NCI-H446 (cell line): ENCODE measurements at places on chromosomes 7 and 10.

DNA sequence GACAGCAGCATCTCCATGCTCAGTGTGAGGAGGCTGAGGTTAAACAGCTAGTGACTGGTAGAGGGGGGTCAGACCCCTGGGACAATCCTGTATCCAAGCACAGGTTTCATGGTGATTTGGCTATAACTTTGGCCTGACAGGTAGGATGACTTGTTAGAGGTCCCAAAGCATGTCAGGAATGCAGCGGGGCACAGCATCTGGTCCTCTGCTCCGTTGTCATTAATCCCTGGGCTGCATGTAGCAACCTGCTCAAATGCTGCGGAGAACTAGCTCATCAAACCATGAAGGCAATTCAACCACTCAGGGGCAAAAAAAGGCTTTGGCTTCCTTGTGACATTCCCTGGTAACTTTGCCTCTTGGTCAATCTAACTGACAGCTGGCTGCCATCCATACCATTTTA, 26.8 kb downstream of the WNT2 start:
- no peak for DNase-seq

GRCh38 chr7:32142649-32143048, 72.4 kb upstream of the PDE1C start:
- DNase-seq: no peak

GRCh38 chr7:121985476-121986030, 112.6 kb downstream of the PTPRZ1 start:
- no peak for DNase-seq

GRCh38 chr7:27424231-27424630, 181.6 kb downstream of the EVX1 start:
- no peak for DNase-seq

DNA sequence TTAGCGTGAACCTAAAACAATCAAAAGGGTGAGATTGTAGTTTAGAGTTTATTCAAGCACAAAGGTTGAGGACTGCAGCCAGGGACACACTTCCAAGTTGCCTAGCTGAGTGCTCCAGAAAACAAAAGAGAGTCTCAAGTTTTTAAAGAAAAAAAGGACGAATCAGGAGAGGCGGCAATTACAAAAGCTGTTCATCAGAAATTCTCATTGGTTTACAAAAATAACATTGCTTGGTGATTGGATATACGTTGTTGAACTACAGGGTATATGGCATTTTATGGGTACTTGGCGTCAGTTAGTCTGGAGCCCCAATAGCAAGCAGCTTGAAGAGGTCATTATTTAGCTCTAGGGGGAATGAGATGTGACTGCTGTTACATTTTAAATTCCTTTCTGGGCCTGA, 11.5 kb downstream of the ZNF438 start:
- DNase-seq: no peak

DNA sequence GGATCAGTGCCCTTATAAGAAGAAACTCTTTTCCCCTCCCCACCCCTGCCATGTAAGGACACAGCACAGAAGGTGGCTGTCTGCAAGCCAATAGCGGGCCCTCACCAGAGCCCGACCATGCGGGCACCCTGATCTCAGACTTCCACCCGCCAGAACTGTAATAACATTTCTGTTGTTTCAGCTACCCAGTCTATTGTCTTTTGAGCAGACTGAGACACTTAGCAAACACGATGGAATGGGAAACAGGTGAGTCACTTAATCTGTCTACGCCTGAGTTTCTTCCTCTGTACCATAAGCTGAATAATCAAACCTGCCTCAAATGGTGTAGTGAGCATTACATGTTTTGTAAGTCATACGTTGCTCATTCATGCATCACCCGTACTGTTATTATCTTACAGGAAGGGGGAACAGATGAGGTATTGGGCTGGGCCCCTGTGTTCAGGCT, 58.2 kb downstream of the STRA8 start:
- no peak for DNase-seq

GRCh38 chr10:29620112-29620690, 14.6 kb downstream of the SVIL start:
- no peak for DNase-seq

DNA sequence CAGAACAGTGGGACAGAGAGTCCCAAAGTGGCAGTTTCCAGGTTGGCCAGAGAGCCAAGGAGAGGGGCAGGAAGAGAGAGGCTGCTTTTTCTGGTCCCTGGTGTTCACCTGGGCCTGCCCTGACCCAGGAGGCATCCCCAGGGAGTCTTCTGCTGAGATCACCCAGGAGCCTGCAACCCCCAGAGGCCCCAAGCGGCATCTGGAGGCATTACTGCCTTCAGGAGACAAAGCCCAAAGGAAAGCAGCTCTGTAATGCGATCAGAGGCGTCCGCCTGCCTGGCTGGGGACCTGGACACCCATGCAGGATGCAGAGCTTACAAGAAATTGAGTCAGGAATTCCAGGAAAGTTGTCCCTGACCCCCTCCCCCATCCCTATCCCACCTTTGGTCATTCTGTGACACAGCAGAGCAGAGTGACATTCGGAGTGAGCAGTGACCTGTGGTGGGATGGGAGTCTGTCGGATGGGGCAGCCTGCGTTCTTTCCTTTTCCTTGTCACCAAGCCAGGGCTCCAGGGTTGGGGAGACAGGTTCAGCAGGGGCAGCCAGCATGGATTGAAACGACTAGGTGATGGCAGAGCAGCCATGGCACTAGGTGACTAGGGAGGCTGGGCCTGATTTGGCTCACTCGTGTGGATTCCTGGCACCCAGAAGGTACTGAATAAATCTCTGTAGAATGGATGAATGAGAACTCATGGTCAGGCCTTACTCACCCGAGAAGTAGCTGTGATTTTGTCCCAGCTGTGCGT, 10.4 kb downstream of the UNC5B start:
- no peak for DNase-seq

- DNase-seq: peak; percentile 71
Observed at GRCh38 chr7:113945018-113945938, 26.5 kb upstream of the PPP1R3A start.

GRCh38 chr10:103663802-103664201, 170.3 kb downstream of the NEURL1 start:
- peak; percentile 6 for DNase-seq

DNA sequence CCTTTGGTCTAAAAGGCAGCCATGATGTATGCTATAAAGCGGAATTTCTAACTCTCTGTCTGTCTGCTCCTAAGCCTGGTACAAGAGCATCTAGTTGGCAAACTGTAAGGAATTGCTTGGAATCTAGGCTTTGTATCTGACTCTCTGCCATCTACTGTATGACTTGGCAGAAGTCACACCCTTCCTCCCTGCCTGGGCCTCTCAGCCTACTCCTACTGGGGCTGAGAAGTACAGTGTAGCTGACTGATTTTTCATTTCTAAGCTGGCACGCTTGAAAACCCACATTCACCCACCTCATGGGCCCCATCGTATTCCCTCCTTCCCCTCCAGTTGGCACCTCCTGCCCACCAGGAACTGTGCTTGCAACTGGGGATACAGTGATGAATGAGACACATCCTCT, 435.2 kb downstream of the PLXNA4 start:
- peak; percentile 80 for DNase-seq

- no peak for DNase-seq
Observed at GRCh38 chr10:1280466-1281404, 224.6 kb downstream of the WDR37 start.

DNA sequence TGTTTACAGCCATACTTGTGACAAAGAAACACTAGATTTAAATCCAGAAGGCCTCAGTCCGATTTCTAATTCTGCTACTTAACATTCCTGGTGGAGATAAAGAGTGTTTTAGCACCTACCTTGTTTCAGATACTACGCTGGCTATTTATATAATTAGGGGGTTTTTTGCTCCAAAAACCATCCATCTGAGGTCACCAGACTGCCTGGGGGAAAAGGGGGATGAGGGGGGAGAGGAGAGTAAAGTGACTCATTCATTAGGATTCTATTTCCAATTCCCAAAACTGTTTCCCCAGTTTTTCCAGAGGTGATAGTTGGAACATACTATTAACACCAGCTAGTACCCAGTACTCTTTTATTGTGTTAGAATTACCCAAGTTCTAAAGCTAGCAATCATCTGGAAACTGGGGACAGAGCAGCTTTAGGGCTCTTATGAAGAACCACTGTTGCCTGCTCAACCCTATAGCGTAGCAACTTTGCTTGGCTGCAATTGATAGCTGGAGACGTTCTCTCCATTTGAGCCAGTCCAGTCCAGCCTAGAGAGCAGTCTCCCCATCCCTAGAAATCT, 6.6 kb downstream of the GCC1 start:
- DNase-seq: no peak

DNA sequence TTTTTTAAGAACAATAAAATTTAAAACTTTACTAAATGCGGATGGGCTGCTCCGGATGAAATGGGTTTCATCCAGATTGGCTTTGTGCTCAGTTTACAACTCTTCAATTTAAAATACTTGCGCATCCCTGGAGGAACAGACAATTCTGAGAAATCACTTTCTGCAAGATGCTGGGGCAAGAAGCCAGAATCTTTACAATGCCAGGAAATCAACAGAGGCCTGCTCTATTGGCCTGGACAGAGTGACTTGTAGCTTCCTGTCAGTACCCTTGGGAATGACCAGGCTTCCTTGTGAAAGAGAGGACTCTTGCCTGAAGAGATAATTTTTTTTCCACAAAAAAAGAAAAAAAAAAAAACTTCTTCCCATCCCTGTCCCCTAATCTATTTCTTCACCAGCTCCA, 3.9 kb upstream of the FAM13C start:
- no peak for DNase-seq

DNA sequence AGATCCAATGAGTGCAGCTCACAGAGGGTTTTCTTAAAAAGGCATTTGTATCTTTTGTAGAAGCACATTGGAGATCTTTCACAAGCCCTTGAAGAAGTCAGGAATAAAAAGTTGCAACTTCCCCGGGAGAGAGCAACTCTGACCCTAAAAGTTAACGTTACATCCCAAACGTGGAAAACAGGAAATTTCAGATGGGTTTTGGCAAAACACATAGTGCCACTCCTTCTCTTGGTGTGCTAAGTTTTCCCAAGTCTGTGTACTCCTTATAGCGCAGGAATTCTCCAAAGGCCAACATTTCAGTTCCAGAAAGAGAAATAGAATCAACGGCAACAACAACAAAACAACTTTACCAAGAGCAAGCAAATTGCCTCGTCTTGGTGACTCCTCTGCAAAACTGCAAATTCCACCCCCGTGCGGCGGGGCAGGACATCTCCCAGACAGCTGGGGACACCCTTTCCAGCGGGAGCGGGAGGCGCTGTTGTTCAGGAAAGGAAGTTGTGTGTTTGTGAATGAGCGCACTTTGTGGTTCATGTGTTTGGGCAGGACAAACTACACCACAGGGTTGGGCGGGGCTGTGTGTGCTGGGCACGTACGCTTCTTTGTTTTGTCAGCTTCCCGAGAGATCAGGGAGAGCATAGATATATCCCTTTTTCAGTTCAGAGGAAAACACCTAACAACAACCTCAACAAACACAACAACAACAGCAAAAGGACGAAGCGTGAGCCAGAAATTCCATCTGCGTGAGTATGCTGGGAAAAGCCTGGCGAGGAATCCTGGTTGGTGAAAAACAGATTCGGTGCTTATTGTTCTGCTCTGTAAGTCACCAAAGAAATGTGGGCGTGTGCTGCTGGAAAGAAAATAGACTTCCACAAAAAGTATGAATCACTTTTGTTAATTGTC, 294.7 kb upstream of the PITRM1 start:
- no peak for DNase-seq

DNA sequence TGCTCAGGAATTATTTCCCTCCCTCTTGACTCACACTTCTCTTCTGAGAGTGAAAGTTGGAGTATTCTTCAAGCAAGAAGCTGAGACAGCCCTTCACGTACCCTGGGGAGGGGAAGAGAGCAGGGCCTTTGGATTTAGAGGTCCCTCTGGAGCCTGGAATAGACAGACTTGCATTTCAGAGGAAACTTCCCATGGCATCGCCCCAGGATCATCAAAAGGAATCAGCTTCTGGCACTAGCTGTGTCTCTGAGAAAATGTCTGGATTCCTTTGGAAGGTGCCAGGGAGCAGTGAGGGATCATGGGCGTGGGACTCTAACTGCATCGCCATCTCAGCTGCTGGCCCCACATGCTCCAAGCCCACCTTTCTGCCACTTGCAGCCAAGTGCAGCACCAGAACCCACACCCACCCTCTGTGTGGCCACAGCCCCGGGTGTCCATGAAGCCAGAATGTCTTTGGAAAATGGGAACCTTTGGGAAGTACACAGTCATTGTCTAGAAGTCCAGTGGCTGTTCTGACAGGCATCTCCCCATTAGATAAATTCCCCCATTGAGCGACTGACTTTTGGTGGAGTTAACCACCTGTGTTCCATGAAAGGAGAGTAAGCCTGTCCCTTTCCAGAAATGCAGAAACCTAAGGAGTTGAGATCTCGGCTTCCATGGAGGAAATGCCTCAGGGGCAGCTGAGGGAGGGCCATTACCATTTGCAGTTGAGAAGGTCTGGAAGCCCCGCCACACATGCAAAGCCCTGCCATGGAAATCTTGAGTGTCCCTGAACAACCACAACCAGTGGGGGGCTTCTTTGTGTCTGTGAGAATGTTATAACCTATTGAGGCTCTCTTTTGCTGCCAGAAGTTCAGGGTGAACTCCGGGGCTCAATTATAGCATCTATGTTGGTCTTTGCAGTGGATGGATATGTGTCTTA, 57.8 kb upstream of the GDF10 start:
- no peak for DNase-seq

DNA sequence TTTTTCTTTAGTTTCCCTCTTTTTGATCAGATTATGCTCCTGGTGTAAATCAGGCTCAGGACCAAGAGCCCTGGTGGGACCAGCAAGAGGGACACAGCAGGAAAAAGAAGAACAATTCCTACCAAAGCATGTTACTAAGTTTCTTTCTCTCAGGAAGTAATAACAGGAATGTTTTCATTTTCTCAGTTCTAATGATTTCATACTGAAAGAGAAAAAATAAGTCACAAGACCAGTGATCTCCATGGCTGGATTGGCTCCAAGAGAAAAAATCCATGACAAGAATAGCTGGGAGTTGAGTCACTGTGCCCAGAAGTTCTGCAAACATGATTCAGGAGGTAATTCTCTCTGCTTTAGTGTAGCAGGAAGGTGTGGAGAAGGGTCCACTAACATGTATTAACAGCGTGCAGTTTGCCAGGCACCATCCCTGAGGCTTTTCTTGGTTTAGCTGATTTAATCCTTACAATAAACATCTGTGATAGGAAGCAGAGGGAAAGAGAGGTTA, 23.8 kb upstream of the IFIT2 start:
- DNase-seq: peak; percentile 50
